ENCODE measurements at places on chromosomes 12 and 14.

DNA sequence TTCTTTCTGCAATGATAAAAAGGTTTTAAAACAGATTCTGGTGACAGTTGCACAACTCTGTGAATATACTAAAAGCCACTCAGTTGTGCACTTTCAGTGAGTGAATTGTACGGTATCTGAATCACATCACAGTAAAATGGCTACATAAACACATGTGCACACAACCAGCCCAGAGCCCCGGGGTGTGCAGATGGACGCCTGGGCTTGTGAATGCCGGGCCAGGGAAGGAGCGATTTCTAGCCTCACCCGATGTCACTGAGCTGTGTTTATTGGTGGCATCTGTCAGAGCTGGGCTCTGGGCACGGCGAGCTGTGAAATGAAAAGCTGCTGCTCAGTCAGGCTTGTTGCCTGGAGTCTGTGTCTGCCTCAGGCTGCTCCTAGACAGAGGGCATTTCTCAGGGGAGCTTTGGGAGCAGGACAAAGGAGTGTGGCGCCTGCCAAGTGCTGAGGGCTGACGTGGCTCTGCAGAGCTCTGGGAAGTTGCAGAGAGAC is 25.9 kb downstream of the RHOF start:
- no peak for DNase-seq

DNA sequence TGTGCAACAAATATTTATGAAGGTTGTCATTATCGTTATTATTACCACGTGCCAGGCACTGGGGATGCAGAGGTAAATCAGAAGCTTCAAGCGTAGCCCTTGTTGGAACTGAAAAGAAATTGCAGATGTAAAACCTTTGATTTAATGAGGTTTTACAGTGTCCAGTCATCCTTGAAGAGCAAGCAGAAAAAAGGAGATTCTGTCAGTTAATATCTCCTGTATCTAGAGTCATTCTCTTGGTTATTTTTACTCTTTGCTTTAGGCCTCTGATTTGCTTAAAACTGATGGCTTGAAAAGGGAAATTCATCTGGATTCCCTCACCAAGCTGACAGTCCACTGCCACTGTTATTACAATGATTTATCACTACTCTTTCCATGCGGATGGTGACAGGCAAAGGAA is 179.3 kb downstream of the GALC start:
- DNase-seq: no peak

DNA sequence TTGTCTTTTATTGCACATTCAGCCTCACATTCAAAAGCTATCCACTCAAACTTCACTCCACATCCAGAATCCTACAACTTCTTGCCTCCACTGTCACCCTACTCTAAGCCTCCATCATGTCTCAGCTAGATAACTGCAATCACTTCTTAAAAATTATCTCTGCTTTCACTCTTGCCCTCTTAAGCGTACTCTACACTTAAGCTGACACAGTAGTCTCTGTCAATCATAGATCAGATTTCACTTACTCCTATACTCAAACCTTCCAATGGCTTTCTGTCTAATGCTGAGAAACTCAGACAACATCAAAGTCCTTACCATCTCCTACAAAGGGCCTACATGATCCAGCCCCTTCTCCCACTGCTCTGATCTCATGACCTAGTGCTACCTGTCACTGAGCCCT is 304.1 kb downstream of the ITPR2 start:
- no peak for DNase-seq

- no peak for DNase-seq
Observed at GRCh38 chr14:104954746-104955395, 23.3 kb downstream of the AHNAK2 start.

DNA sequence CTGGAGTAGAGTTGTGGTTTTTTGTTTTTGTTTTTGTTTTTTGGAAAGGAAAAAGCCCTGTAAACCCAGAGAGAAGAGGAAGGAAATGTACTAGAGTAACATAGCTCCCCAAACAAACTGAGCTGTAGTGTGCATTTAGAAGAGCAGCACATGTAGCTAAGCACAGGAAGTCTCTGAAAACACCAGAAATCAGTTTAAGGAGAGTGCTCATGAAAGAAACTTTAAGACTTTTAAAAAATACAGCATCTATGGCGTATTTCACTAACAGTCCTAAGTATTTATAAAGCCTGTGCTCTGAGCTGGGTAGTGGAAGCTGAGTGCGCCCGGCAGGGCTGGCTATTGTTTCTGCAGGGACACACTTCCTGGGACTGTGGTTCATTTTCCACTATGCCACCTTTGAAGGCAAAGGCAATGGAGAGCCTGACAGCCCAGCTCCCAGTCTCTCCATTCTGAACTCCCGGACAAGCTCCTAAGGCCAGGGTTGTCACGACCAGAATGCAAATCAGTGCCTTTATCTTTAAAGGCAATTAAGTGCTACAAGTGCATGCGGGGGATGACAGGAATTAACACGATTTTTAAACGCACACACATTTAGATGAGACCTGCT is 45.4 kb downstream of the NIN start:
- DNase-seq: peak; percentile 36

DNA sequence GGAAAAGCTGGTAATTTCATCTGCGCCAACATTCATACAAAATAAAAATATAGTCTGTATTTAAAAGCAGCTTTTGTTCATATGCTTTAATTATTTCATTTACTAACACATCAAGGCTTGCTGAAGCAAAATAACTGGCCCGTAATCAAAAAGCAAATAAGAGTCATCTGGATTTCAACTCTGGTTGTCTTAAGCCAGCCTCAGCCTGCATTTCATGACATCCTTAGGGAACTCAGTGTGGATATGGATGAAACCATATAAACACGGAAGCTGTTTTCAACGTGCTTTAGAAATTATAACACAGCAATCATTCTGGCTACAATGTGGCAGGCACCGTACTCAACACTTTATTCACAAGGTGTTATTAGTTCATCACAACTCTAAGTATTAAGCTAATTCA is 852 bp downstream of the COX16 start:
- no peak for DNase-seq

- DNase-seq: no peak
Observed at GRCh38 chr14:95703341-95703740, 10.6 kb downstream of the TCL1A start.

- no peak for DNase-seq
Observed at GRCh38 chr12:43848226-43848507, 12.3 kb downstream of the TMEM117 start.

DNA sequence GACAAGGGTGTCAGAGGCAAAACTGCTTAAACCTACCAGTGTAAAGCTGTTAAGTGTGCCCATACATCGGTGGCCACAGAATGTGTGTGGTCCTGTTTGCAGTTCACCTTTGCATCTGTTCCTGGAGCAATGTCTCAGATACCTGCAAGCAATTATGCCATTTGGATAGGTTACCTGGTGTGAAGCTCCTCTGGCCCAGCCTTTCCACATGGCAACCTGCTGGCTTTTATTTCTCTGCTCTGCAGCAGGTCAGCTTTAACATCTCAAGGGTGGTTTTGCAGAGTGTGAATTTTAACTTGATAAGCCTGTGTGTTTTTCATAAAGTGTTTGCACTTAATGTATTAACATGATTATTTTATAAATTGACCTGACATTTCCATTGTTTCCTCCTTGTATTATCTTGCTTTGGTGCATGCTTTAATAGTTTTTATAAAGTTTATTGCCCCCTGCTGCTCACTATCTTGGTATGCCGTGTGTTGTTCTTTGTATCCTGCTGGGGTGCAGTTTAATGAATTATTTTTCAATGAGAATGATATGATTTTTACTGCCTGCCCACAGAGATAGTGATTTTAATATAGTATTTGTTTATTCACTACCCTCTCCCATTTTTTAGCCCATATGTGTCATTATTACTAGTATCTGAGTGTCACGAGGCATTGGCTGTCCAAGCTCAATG is 403.8 kb downstream of the NPAS3 start:
- DNase-seq: no peak

DNA sequence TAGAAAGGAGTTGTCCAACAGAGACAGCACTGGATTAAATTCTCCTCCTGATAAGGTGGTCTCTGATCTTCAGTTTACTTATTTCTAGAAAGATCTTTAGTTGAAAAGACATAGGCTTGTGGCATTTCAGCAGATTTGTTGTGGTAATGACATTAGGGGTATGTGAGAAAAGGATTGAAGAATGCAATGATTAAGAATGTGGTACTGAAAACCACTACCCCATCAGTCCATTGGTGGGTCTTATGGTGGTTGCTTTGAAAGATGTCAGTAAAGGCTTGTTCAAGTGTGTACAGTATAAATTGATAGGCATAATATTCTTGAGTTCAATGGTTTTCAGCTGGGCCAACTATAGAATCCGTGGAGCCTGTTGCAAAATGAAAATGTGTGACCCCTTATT is 10.8 kb downstream of the PPFIBP1 start:
- no peak for DNase-seq

DNA sequence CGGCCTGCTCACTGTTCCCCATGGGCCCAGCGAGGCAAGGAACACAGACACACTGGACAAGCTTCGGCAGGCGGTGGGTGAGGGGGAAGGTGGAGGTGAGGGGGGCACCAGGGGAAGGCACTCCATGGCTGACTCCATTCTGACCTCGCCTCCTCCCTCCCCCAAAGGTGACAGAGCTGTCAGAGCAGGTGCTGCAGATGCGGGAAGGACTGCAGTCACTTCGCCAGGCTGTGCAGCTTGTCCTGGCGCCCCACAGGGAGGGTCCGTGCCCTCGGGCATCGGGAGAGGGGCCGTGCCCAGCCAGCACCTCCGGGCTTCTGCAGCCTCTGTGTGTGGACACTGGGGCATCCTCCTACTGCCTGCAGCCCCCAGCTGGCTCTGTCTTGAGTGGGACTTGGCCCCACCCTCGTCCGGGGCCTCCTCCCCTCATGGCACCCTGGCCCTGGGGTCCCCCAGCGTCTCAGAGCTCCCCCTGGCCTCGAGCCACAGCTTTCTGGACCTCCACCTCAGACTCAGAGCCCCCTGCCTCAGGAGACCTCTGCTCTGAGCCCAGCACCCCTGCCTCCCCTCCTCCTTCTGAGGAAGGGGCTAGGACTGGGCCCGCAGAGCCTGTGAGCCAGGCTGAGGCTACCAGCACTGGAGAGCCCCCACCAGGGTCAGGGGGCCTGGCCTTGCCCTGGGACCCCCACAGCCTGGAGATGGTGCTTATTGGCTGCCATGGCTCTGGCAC is 10.6 kb downstream of the MCRS1 start:
- no peak for DNase-seq

DNA sequence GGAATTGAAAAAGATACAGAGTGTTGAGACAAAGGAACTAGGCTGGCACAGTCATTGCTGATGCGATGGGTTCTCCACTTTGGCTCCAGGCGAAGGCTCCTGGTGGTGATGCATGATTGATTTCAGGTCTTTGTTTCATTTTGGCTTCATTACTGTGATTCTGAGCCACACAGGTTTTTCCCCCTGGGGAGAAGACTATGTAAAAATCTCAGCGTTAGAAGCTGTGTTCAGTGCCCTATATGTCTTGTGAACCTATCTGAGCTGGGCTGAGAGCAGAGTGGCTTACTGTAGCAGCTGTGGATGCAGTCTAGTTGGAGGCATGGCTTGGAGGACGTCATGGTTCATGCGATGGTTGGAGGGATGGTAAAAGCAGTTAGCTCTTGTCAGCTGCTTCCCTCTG is 54.0 kb downstream of the GPATCH2L start:
- no peak for DNase-seq

DNA sequence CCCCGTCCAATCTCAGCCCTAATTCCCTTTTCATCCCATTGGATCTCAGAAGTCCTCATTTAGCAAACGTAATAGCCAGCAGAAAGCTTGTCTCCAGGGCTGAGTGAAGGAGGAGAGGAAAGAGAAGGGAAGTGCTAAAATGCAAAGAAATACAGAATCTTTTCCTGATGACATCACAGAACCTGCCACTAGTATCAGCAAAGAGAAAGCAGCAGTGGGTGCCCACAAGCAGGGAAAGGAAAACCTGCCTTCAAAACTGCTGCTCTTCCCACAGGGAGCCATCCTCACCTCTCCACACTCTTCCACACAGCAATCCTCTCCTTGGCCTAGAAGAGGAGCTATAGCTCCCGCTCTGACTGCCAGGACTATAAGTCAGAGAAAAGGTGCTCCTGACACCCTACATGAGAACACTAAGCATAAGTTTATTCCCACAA is 11.3 kb downstream of the MED13L start:
- peak; percentile 57 for DNase-seq

GRCh38 chr12:49604856-49605255 is 583 bp downstream of the FAM186B start:
- DNase-seq: peak; percentile 36

GRCh38 chr12:104792570-104792969 is 165.5 kb downstream of the SLC41A2 start:
- no peak for DNase-seq

- DNase-seq: no peak
Observed at GRCh38 chr12:118611295-118611694, 234.9 kb downstream of the SUDS3 start.

- no peak for DNase-seq
Observed at GRCh38 chr12:89261982-89262381, 90.3 kb downstream of the DUSP6 start.

- no peak for DNase-seq
Observed at GRCh38 chr14:27050208-27050607, 452.4 kb upstream of the NOVA1 start.

- DNase-seq: peak; percentile 86
Observed at GRCh38 chr12:2834581-2835491, at the start of gene NRIP2. Gene NRIP2 (minus strand): TSS chr12:2835035. CDS start chr12:2834983, 52 bp downstream.

GRCh38 chr12:14373217-14373616 is 7.7 kb downstream of the ATF7IP start:
- no peak for DNase-seq

DNA sequence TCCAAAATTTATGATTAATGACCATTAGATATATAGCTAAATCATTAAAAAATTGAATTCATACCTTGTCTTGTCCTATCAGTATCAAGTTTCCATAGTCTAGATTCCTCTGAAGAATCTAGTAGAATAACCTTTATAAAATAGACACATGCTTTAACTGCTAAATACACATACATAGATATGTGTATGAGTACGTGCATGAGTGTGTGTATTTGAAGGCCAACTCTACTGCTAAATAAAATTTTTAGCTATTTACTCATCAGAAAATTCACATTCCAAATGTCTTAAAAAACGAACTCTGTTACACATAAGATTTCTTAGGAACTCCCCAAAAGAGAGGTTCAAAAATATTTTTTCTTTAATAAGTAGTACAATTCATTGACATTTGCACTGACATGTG is 233.0 kb downstream of the SSPN start:
- no peak for DNase-seq

GRCh38 chr12:18470251-18470650 is 208.9 kb downstream of the PIK3C2G start:
- no peak for DNase-seq

DNA sequence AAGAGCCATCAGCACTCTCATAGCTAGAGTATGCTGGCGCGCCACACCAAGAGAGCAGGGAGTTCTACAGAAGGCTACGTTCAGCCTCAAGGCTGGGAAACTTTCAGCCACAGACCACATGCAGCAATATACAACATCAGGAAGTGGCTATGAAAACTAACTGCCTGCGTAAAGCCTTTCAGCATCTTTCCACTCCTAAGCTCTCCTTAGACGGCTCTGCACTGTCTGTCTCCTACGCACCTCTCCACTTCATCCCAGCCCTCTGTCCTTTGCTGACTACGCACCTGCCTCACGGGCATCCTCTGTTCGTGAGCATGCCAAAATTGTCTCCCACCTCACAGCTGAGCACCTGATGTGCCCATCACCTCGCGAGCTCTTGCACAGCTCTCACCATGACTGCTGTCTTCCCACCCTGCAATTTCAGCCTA is 9.7 kb downstream of the MPHOSPH9 start:
- no peak for DNase-seq

GRCh38 chr12:43921666-43922337 is 85.9 kb downstream of the TMEM117 start:
- peak; percentile 6 for DNase-seq

Measured in H7 (cell line).